Cortex of kidney (tissue), 1 donor: ENCODE measurements at places on chromosomes 5 and 9.

DNA sequence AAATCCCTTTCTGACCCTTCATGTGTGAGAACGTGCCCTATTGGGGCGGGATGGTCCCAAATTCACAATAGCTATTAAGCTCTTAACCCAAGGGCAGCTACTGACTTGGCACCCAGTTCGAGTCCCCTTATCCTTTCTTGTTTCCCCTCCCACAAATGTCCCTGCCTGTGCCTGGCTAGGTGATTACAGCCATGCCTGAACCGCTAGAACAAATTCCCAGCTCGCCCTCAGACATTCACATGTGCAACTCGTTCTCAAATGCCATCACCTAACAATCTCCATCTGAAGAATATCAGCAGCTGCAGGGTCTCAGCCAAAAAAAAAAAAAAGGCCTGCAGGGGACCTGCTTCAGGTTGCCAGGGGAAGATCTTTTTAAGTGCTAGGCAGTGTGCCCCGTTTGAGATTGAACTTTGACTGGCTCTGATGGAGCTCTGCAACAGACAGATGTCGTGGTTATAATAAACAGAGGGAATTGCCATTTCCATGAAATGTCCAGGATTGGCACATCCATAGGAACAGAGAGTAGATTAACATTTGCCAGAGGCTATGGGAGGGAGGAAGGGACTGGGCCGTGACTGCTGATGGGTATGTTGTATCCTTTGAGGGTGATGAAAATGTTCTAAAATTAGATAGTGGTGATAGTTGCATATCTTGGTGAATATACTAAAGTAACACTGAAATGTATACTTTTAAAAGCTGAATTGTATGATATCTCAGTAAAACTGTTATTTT lies 347.2 kb upstream of the WWC1 start:
- DNase-seq, result no peak

GRCh38 chr9:36504156-36504555 lies 68.5 kb upstream of the MELK start:
- no peak for DNase-seq

DNA sequence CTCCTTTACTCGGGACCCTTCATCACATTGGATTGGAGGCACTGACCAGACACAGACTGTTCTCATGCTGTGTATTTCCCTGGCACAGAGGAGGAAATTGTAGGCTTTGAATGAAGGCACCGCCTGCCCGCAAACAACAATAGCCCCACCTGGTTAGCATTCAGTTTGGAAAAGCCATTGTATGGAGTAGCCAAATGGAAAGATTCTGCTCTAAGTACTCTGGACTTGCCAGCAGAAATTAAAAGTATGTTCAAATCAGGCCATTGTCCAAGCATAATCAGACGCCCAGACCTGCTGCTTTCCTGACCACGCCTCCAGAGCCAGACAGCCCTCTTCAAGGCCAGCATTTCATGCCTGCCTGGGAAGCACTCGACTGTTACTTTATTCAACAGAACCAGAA lies 8.0 kb upstream of the SEMA4D start:
- no peak for DNase-seq

GRCh38 chr9:110143950-110144545 lies 63.9 kb downstream of the C9orf152 start:
- no peak for DNase-seq

DNA sequence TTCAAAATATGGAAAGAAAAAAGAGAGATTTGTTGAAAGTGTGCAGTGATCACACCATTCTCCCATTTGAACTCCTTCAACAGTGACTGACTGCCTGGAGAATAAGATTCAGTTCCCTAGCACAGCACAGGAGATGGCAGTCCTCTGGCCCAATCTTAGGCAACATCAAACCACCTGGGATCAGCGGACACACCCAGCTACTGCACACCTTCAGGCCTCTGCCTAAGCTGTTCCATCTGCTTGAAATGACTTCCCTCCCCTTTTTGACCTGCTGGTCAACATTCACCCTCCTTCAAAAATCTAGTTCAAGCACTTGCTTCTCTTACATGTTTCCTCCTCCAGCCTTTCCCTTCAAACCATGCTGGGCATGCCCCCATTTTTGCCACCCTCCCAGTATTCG lies 4.5 kb downstream of the MAPK9 start:
- DNase-seq, result no peak

DNA sequence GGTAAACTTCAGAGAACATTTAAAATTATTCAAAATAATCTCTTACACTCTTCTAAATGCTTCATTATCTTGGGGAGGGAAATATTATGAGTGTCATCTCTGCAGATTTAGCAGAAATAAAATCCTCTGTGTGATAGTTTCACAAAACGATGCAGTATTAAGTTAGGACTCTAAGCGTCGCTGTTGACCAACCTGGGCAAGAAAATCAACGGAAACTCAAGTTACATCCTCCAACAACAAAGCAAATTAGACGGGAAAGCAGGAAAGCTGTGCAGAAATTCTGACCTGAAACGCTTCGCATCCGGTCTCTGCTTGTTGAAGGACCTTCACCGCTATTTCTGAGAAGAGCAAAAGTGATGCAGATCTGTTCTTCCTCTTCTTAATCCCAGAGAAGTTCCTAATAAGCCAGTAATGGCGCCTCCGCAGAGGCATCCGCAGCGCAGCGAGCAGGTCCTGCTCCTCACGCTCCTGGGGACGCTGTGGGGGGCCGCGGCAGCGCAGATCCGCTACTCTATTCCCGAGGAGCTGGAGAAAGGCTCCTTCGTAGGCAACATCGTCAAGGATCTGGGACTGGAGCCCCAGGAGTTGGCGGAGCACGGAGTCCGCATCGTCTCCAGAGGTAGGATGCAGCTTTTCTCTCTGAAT lies at the start of gene PCDHGA6:
PCDHGA6 (plus strand) TSS at position 219 of the 645 bp plus-strand sequence; CDS start at position 412, 193 bp downstream.
- DNase-seq, result no peak

GRCh38 chr5:102902135-102902448 lies 147.0 kb downstream of the PAM start:
- DNase-seq, result no peak

- DNase-seq, result no peak
Measured at GRCh38 chr5:43619911-43620310, 16.9 kb downstream of the NNT start.

- DNase-seq, result no peak
Measured at GRCh38 chr5:142784401-142784955, 14.3 kb downstream of the ARHGAP26 start.

DNA sequence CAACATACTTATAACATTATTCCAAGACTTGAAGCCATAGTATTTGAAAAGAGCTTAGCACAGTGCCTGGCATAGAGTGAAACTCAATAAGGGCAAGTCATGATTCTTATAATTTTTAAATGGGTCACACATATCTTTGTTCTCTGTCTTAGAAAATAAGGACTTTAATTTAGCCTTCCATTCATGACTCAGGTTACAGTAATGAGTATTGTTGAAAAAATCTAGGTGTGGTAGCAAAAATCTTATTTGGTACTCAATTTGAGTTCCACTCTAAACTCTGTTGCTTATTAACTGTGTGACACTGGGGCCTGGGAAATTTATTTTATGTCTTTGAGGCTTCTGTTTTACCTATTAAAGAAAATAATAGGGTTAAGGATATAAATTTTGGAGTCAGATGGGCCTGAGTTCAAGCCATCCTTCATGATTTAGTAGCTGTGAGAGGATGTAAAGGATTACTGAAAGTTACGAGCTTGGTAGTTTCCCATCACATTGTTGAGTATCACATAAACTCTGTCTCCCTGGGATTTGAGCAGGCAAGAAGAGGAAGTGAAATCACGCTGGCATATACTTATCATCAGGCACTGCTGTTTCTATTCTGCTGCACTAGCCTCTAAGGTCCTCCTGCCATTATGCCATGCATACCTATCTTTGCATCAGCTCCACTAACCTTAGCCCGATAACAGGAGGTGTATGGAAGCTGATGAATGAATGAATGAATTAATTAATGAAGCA lies 1.5 kb downstream of the SPINK9 start:
- no peak for DNase-seq

DNA sequence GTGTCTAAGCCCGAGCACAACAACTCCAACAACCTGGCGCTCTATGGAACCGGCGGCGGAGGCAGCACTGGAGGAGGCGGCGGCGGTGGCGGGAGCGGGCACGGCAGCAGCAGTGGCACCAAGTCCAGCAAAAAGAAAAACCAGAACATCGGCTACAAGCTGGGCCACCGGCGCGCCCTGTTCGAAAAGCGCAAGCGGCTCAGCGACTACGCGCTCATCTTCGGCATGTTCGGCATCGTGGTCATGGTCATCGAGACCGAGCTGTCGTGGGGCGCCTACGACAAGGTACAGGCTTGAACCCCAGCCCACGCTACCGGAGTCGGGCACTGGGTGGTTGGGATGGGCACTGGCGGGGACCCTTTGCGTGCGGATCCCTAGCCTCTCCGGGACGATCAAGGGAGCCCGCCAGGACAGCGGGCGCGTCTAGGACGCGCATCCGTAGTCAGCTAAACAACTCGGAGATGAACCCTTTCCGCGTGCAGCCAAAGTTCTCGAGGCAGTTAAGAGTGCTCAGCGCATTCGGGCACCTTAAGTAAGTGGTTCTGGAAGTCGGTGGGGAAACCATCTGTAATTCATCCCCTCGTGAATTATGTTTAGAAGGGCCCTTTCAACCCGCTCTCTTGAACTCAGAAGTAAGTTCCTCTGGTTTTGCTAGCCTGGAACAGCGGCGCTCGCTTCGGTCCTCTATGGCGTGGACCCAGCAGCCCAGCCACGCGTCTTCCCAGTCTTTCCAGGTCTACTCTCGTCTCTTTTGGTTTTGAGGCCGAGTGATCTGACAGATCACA lies 1.3 kb downstream of the KCNN2 start:
- no peak for DNase-seq

DNA sequence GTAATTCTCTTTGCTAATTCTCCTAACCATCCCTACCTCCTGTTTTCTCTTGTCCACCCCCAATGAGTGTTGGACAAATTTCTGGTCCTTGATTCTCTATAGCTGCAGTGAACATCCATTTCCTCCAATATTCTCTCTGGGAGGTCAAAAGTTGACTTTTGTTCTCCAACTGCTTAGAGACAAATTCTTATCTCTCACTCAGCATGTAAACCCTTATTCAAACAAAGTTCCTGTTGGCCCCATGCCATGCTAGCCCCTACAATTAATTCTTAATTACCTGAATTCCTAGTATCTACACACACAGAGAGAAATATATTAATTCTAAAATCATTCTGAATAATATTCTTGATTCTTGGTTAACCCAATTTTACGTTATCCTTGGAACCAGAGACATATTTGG lies 472.9 kb upstream of the ACTBL2 start:
- DNase-seq, result no peak

DNA sequence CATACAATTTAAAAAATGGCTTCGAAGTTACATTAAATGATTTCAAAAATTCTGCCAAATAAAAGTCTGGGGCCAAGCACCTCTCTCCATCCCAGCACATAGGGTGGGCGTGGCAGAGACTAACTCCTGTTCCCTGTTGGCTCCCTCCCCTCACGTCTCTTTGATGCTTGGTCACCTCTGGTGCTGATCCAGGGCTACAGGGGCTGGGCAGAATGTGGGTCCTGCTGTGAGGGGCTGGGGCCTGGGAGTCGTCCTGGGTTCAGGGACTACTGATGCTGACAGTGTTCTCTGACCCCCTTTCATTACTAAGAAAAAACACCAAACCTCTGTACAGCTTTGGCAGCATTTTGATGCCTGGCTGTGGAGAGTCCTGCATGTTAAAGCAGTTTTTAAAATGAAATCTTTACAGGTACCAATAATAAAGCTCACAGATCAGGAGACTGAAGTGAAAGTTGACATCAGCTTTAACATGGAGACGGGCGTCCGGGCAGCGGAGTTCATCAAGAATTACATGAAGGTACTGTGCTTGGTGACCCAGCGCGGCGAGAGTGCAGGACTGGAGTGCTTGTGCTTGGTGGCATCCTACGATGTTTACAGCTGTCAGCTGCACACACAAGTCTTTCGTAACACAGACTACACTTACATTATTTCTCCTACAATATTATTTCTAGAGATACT lies 29.0 kb downstream of the TENT4A start:
- DNase-seq, result no peak

DNA sequence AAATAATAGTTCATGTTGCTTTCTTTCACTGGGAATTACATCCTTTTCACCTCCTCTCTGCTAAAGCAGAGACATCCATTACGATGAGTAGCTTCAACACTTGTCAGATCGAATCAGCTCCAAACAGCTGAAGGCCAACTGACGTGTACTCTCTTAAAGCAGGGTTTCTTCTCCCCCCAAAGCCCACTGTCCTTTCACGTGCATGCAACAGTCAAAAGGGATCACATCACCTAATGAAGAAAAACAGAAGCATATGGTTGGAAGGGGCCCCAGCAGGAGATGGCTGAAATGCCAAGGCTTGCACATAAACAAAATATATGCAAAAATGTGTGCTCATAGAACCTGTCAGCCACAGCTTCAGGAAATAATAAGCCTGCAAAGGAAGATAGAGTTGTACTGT lies 421.6 kb downstream of the ANXA1 start:
- DNase-seq, result no peak

GRCh38 chr5:31664566-31664965 lies 25.6 kb downstream of the PDZD2 start:
- DNase-seq, result no peak

GRCh38 chr5:132812781-132813598 lies at the start of gene SOWAHA:
TSS of gene SOWAHA (plus strand) at chr5:132813302. CDS start at chr5:132813622, 320 bp downstream.
- DNase-seq, result no peak

DNA sequence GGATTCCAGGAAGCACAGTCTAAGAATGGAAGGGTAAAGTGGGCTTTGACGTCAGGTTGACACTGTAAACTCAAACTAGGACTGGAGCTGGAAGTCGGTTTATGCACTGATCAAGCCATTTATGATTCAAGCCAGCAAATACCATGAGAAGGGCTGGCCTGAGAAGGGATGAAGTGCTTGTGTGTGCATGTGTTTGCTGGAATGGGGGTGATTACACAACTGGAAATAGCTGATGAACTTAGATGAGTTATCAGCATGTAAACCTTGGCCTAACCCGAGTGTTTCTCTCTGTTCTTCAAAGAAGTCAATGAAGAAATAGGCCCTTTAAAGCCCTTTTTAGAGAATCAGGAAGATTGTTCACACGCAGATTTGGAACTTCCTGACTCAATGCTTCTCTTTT lies 287.6 kb downstream of the RFX3 start:
- DNase-seq, result no peak

GRCh38 chr5:5220901-5221631 lies 80.9 kb downstream of the ADAMTS16 start:
- no peak for DNase-seq

- DNase-seq, result no peak
Measured at GRCh38 chr9:20186823-20187222, 398.0 kb upstream of the SLC24A2 start.

DNA sequence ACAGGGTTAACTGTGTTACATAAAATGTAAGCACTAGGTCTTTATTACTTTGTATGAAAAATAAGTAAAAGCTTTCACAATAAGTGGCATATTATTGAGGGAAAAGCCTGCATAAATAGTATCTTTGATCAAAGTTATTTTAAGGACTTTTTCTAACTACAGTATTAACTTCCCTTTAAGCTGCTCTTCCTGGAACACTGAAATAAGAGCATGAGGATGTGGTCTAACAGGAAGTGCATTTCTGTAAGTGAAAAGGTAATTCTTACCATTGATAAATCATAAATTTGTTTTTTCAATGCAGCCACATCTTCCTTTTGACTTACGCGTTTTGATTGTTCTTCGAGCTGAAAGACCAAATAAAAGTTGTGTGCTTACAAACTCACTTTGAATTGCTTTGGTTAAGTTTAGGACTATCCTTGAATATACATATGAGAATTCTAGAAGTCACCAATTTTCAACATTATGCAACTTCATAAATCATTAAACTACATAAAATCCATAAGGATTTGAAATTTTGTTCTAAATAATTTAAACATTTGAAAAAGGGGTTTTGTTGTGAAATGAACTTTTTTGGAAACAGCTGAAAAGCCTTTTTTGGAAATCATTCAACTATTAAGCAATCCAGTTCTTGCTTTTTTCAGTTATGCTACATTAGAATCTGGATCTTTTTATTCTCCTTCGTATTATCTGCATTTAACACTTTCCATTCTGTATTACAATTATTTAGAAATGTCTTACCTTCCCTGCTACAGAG lies 50.6 kb downstream of the RASEF start:
- DNase-seq, result no peak
